ENCODE measurements at places on chromosomes 7 and 10. TPM values are rescaled to one million over a fixed set of nuclear protein-coding genes. Genes with fewer than 3 reads are reported as not detected.

- DNase-seq, result peak; percentile 47
These were observed 41.2 kb downstream of the TACR2 start for GRCh38 chr10:69375307-69376151.

Gene RNF148
- total RNA-seq, result not detected

DNA sequence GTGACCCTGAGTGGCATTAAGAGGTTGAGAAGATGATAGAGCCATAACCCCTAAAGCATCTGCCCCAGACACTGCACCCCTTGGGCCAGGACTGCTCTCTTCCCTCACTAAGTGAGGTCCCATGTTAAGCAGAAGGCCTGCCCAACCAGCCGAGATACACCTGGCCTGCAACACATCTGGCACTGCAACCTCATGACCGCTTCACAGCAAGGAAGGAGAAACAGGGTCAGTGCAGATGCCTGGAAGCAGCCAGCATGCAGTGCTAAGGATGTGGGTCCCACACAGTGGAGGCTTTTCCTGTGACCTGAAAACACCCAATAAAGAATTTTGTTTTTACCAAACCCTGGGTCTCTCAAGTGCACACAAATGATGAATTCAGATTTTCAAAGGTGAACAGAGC, 7.4 kb downstream of the NOD1 start:
- no peak for DNase-seq

DNA sequence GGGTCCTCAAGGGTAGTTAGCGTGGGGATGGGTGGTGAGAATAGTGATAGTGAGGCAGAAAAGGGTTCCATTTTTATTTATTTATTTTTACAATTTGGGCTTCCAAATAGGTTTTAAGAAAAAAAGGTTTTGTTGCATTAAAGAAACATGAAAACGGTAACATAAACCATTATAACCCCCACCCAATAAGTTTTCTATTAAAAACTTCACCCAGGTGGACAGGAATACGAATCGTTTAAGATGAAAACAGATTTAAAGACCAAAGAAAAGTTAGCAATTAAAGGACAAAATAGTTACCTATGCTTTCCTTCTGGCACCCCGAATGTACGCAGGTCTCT, 78.7 kb downstream of the ZFAND4 start:
- peak; percentile 1 for DNase-seq

Gene PRSS37
- total RNA-seq, result not detected

Gene SPOCK2
- total RNA-seq, result not detected

GRCh38 chr7:97971120-97971989, 18.6 kb downstream of the OCM2 start:
- DNase-seq, result peak; percentile 45

Gene RGS10
- total RNA-seq, result 27.8 TPM

DNA sequence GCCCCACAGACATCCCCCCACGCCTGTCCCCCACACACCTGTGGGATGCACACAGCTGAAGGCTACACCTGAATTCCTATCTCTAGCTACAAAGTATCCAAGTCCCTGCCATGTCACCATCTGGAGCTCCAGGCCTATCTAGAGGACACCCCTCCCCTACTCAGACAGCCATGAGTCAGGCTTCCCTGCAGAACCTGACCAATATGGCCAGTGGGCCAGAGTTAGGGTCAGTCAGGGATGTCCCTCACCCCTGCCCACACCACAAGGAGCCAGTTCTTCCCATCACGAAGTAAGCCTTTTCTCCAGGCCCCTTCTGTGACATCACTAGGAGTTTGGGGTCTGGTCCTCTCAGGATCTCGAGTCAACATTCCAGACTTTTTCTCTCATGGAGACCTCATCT, 10.6 kb upstream of the SLC18A3 start:
- no peak for DNase-seq

Gene AFAP1L2
- total RNA-seq, result not detected

Gene LMOD2
- total RNA-seq, result not detected

Gene C7orf57
- total RNA-seq, result not detected

GRCh38 chr7:127879942-127880341, 151.3 kb downstream of the LRRC4 start:
- no peak for DNase-seq

DNA sequence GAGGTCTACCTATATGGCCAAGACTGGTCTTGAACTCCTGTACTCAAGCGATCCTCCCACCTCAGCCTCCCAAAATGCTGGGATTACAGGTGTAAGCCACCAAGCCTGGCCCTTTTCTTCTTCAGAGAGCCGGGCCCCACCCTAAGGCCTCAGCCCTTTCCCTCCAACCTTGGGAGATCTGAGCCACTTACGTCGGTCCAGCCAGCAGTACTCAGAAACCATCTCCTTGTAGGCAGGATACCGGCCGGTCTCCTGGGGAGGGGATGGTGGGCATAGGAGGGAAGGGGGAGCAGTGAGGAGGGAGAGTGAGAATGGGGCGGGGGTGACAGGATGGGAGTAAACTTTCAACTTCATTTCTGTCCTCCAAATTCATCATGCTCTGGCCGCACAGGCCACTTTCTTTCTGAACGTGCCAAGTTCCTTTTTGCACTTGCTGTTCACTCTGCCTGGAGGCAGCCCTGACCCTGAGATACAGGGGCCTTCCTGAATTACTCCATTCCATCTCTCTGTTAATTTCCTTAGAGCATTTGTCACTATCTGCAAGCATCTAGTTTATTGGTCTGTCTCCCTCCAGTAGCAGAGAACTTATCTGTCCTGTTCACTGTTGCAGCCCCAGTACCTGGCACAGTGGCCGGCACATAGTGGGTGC, 10.4 kb downstream of the PDZD7 start:
- DNase-seq, result no peak

Gene CD36
- 1.3 TPM for total RNA-seq

- peak; percentile 79 for DNase-seq
These were observed 55.7 kb upstream of the COL1A2 start for GRCh38 chr7:94338921-94339371.

DNA sequence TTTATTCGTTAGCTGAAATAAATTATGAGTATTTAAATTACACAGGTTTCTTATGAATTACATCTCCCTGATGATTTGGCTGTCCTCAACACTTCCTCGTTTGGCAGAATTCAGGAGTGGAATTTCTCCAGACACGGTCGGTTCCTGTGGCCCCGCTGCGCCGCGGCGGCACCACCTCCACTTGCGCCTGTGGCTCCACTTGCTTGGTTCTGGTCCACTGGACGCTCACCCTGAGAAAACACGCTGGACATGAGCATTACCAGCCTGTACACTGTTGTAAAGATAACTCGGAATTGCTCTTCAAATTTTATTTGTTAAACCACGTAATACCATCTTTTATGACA, 85.3 kb downstream of the ZNF33B start:
- no peak for DNase-seq

DNA sequence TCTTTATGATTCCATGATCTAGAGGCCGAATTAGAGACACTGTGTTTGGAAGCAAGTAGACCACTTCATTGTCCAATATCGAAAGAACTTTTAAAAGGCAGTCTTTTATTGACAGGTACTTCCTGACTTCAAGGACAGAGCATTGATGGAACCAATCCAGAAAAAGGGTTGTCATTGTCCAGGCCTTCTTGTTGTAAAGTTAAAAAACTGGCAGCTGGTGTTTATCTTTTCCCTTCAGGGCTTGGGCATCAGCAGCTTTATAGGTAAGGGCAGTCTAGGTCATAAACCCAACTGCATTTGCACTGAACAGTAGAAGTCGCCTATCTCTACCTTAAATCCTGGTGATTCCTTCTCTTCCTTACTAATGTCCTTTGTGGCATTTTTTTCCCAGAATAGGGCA, 95.6 kb downstream of the ST7 start:
- DNase-seq, result no peak

Gene ADAMTS14
- 0.97 TPM for total RNA-seq

GRCh38 chr7:102129636-102130370, 156.9 kb upstream of the SH2B2 start:
- DNase-seq, result no peak

DNA sequence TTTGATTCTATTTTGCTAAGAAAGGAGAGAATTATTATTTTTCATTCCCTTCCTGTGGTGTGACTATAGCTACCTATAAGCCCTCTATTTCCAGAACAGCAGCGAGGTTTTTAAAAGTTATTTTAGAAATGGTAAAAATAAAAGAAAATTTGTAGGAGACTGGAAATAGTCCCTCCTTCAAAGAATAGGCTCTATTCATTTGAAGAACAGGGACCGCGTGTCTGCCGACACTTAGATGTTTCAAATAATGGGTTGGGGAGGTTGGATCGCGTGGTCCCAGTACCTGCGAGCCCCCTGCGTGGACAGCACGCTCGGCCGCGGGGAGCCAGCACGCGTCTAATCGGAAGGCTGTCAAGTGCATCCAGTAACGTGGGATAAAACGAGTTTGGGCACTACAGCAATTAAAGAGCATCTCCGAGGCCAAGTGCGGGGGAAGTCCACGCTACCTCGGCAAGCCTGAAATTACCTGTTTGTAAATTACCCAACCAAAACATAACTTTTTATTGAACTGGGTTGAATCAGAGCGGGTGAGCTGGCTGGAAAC, 1.0 kb downstream of the CACNA2D1 start:
- no peak for DNase-seq

Gene CPEB3
- 1.1 TPM for total RNA-seq

Gene ITGA8
- total RNA-seq, result not detected

DNA sequence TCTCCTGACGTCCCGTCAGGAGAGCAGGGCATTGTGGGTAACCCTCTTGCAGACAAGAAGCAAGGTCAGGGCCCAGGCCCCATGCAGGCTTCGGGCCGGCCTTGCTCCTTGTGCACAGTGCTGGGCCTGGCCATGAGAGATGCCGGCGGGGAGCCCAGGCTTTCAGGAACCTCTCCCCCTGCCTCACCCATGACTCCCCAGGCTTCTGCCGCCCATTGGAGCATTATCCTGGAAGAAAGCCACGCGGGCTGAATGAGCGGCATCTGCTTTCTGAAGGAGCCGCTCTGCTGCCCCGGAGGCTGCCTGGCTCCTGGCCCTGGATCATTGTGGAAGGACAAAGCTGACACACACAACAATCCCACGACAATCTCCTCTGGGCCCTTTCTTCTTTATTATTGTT, 233.5 kb downstream of the TCF7L2 start:
- DNase-seq, result no peak

GRCh38 chr10:60910543-60910942, 33.4 kb downstream of the RHOBTB1 start:
- DNase-seq, result no peak

DNA sequence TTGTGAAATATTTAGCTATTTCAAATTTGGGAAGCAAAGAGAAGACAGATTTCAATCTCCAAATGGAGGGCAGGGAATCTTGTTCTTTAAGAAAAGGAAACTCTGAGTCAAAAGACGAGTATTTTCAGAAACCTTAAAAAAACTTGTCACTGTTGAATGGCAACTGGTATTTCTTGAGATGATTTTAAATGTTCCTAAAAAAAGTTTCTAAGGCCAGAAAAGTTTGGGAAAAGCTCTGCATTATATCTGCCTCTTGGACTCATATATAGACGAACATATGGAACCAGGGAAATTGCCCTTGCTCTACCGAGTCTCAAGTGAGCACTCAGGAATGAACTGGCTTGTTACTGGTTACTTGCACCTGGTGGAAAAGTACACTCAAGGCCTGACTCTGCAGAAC, 69.5 kb downstream of the ADAM22 start:
- no peak for DNase-seq

DNA sequence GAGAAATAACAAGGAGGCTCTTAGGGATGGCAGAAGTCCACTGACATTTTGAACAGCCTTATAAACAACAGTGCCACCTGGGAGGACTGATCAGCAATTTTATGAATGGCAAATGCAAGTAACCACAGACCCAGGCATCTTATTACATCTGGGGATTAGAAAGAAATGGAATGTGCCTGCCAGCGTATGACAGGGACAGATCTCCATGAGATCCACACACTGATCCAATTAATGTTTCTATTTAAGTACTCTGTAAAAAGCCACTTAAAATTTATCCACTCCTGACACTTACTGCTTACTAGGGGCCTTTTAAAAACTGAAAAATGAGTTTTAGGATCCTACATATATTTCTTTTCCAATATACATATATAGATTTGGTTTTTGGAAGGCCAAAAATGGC, 28.6 kb downstream of the PARD3 start:
- DNase-seq, result peak; percentile 45

- peak; percentile 56 for DNase-seq
These were observed 35.8 kb downstream of the CRCP start for GRCh38 chr7:66150471-66150870.

Gene ZC3HAV1L
- total RNA-seq, result 10.9 TPM

Gene CDHR3
- 2.6 TPM for total RNA-seq

DNA sequence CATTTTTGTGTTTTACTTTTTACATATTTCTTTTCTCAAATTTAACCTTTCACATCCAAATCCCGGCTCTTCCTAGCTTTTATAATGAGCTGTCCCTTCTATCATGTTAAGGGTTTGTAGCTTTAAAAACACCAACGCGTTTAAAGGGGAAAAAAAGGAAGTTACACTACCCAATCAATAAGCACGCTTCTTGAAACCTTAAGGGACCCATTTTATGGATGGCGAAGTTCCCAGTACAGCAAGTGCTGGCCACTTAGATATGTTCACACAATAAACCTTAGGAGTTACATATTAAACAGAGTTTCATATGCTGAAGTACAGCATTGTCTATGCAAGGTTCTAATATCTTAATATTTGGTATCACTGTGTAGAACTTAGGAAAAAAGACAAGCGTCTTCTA, 1.8 kb downstream of the GNG11 start:
- DNase-seq, result no peak

Gene TFEC
- total RNA-seq, result 0.51 TPM

GRCh38 chr10:90363799-90364483, 493.9 kb downstream of the HTR7 start:
- no peak for DNase-seq

DNA sequence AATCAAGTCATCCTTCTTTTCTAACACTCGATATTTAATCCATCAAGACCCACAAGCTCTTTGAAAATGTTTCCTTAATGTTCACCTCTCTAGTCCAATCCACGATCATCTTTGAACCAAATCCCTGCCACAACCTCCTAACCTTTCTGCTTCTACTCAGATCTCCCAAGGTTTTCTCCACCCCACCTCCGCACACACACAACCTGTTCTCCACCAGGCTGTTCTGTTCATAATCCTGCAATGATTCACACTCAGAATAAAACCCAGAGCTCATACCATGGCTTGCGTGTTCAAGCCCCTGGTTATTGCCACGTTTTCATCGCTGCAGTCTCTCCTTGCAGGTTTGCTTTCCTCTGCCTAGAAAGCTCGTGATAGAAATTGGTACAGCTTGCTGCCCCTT, 53.8 kb upstream of the BAMBI start:
- no peak for DNase-seq

Gene ZNF37A
- 10.7 TPM for total RNA-seq

- DNase-seq, result no peak
These were observed 228.1 kb downstream of the BICC1 start for GRCh38 chr10:58740620-58741369.

- no peak for DNase-seq
These were observed 70.9 kb downstream of the CARD11 start for GRCh38 chr7:2972835-2973161.

Measured in GM23248 (cell line).